ENCODE measurements at places on chromosomes 4 and X.

DNA sequence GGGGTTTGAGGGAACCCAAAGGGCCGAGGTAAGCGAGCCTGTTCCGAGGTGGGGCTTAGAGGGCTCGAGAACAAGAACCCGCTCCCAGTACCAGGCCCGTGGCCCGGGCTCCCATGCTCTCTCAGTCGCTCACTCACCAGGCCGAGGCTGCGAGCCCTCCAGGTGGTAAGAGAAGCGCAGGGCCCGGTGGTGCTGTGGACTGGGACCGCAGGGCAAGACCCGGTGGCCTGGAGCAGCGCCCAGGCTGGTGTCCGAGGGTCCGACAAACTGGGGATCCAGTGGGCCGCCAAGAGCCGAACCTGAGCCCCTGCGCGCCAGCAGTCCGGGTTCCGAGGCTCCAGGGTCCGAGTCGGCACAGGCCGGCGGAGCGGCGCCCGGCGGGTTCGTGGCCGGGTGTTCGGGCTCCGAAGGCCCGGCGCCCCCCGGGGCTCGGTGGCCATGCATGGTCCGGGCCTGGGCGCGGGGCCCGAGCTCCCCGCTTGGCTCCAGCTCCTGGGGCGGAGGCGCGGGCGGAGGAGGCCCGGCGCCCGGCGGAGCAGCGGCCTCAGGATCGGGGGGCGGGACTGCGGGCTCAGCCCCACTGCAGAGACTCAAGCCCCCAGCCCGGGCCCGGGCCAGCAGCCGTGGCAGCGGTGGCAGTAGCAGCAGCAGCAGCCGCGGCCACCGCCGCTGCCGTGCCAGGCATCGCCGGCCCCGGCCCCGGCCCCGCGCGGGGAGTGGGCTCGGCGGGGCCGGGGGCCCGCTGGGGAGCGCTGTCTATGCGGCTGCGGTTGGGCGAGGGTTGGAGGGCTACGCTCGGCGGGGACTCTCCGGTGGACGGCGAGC is 833 bp downstream of the FGD1 start:
- DNase-seq, result no peak

- DNase-seq, result no peak
Observed at GRCh38 chrX:8433109-8434062, 31.2 kb upstream of the VCX3B start.

- DNase-seq, result no peak
Observed at GRCh38 chr4:156983366-156983765, 11.8 kb upstream of the PDGFC start.

DNA sequence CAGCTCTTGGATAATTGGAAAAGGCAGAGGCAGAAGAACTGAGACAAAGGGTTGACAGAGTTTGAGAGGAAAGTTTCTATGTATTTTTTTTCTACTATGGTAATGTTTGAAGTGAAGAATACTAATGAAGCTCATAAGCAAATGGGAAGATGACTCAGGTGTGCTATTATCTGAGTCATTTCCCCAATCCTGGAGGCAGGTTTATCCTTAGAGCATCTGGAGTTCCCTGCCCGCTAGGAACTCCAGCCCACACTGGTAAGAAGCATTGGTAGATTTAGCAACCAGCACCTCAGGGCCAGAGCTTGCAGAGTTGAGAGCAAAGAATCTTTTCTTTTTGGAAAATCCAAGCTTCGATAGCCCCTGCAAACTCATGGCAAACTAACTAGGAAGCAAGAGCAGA is 55.2 kb downstream of the DOCK11 start:
- DNase-seq, result no peak

DNA sequence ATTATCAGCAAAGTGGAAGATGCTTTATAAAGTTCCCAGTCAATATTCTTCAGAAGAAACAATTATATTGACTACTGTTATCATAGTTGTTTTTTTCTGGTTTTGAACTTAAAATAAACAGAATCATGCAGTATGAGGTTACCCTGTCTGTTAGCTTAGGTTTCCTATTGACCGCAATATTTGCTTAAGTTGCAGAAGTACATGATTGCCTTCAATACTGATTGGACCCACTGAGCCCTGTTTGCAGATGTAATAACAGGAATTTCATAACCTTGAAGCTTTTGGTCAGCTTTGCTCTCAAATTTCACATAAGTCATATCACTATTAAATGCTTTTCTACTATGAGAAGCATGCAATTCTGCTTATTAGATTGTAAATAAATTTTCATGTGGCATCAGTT is 229.1 kb upstream of the FSTL5 start:
- DNase-seq, result no peak

DNA sequence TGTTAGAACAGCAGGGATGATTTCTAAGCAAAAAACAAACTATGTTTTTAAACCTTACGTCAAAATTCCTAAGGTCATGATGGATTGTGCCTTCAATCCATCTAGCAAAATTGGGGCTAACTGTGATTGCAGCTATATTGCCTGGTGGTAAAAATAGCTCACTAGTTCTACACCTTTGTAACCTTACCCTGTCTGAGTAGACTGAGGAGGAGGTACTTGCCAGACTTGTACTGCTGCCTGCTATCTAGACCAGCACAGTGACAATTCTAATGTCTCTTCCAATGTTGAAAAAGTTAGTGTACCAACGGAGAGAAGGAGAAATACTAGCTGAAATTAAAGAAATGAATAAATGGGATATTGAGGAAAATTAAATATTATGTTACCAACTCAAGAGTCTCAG is 30.3 kb downstream of the ATP11C start:
- no peak for DNase-seq

DNA sequence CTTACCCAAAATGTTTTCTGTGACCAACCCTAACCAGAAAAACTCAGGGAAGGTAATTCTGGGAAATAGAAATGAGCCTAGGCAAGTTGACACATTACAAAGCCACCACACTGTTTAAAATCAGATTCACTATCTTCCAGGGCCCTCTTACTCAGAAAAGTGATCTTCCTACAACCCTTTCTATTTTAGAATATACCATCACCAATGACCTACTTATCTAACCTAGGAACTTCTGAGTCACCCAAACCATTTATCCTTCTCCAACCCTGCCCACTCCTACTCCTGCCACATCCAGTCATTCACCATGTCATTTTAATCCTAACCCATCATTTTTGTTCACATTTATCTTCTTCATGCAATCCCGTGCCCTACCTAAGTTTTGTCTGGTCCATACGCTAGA is 89.9 kb downstream of the FTHL17 start:
- no peak for DNase-seq

DNA sequence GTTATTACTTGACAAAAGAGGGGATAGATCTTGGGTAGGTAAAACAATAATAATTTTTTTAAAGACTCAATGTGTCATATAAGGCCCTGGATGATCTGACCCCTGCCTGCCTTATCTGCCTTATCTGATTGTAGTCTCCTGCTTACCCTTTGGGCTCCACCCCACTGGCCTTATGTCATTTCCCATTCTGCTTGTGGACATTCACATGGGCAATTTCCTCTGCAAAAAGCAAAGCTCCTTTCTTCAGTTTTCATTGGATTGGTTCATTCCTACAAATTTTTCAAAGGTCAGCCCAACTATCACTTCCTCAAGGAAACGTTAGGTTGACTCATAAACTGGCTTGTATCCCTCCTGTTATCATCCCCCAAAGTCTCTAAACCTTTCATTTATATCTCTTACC is 15.7 kb upstream of the TET2 start:
- DNase-seq, result no peak

DNA sequence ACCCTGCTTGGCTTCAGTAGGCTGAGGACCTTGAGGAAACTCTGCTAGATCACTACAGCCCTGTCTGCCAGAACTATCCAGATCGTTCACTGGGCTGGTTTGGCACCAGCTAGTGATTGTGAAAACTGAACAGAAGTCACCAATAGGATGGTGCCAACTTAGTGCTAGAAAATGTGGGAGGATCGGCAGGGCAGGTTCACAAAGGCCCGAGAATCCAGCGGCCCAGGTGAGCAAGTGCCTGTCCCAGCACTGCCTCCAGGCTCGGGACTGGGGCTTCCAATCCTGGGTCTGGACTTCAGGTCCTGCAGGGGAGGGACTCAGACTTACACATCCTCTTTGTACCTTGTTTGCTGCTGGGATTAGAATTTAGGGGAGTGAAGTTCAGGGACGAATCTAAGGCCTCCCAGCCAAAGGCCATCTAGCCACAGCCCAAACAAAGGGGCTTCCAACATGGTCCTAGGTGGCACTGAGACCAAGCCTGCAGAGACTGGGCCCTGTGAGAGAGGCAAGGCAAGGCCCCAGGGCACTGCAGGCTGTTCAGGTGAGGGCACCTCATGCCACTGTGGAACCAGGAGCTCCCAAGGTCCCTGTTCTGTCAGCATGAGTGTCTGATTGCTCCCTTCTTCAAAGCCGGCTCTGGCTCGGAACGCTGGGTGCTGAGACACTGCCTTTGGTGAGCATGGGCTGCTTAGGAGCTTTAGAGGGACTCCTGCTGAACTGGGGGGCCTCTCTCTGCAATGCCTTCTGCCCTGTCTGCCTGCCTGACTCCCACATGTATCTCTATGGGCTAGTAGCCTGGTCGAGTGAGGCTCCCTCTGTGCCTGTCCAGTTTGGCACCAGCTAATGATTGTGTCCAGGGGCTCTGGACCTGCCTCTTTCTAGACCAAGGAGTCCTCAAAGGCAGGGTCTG is 20.7 kb upstream of the ZNF185 start:
- DNase-seq, result no peak

DNA sequence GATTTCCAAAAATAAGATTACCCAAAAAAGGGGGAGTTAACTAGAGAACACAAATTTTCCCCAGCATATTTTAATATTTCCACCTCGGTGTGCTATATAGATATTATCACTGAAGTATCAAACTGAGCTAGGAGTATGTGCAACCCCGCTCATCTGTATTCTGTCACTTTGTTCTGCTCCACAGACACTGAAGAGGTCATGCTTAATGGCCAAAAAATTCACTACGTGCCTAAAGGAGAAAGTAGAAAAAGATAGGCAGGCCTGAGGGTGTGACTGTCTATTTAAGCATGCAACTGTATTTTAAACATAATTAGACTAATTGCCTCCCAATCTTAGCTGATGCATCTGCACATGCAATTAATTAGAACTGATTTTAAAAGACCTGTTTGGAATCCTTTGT is 24.5 kb downstream of the SH3RF1 start:
- no peak for DNase-seq

DNA sequence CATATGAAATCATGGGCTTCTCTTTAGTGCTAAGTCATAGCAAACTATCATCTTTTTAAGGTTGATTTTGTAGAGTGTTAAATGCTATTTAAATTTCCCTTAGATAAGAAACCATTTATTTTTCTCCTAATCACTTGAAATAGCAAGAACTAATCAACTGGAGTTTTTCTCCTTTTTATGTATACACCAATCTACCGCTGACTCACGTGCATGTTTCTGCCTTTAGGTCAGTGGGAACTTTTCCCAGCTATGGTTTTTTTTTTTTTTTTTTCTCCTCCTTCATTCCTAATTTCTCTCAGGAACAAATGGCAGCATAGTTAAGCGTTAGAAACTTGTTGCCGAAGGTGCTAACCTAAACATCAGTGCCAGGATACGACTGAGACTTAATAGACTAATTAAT is 176.4 kb downstream of the BMPR1B start:
- DNase-seq, result no peak

GRCh38 chr4:88230461-88230891 is 53.9 kb downstream of the PPM1K start:
- no peak for DNase-seq

DNA sequence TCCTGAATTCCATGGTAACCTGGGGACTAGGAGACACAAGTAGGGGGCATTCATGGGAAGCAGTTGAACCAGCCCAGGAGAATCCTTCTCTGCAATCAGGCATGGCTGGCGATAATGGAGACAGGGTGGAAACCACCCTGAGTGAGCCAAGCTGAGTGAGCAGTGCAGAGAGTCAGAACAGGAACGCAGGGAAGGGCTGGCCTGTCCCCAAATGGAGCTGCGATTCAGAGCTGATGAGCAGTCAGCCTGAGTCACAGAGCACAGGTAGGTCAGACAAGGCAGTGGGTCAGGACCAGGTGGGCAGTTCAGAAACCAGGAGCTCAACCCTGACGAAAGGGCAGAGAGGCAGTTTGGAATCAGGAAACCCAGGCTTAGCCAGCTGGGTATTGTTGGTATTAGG is 129.0 kb downstream of the BTC start:
- DNase-seq, result no peak

DNA sequence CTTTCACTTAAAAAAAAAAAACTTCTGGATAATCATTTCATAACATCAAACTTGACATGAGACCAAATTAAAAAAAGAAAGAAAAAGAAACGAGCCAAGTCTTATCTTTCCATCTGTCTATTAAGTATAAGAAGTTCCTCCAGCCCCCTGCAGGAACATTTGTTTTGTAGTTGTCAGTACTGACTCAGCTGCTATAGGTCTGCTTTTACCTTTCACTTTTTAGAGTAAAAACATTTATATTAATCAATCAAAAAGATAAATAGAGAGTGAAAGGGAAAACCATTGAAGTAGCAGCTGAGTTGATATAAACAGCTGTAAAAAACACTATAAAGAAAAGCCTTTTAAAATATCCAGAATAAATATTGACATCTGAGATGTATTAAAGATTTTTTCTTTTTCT is 46.1 kb downstream of the CCDC158 start:
- no peak for DNase-seq

GRCh38 chr4:76028350-76028765 is 5.1 kb upstream of the CXCL10 start:
- no peak for DNase-seq

DNA sequence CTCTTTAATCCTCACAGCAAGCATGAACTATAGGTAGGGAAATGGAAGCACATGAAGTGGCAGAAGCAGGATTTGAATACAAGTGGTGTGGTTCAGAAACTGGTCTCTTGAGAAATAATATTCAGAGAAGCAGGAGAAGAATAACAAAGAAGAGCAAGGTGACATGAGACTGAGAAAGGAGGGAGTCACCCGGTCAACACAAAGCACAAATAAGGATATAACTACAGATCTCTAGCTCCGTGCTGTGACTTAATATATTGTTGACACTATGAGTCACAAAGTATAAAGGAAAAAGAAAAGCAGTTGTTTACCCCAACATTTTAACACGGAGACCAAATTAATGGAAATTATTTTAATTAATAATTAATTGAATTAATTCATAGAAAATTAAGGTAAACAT is 204.5 kb downstream of the CPE start:
- DNase-seq, result no peak

GRCh38 chrX:152824841-152825374 is 5.6 kb downstream of the CETN2 start:
- no peak for DNase-seq

GRCh38 chr4:169268951-169269760 is 1.6 kb downstream of the SH3RF1 start:
- no peak for DNase-seq

DNA sequence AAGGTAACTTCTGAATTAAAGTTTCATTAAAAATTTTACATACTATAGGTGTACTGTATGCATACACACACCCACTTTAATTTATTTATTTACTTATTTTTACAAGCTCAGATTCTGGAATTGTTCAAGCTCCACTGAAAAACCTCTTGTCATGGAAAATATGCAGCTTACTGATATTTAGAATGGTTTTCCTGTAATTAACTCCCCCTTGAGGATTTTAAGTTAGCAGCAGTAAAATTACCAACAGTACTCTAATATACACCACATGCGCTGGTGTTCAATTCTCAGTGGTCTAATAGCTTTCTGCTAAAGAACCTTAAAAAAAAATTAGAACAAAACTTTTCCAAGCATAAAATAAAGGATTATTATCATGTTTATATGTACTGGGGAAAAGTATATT is 12.0 kb downstream of the MAB21L2 start:
- DNase-seq, result no peak
